ENCODE measurements at places on chromosomes 3 and 15.
A peak's percentile ranks its signal among the peaks of the same experiment; 100 is the strongest.

GRCh38 chr15:72599855-72600464, 54.5 kb upstream of the GOLGA6B start:
- peak; percentile 6 for DNase-seq

GRCh38 chr15:57541805-57542504, 49.7 kb upstream of the MYZAP start:
- DNase-seq, result peak; percentile 24

- no peak for DNase-seq
Measured at GRCh38 chr15:88990185-88990679, 77.1 kb upstream of the MFGE8 start.

GRCh38 chr15:81274255-81274654, 49.7 kb downstream of the STARD5 start:
- no peak for DNase-seq

GRCh38 chr3:113404637-113405036, 36.7 kb downstream of the CFAP44 start:
- no peak for DNase-seq

DNA sequence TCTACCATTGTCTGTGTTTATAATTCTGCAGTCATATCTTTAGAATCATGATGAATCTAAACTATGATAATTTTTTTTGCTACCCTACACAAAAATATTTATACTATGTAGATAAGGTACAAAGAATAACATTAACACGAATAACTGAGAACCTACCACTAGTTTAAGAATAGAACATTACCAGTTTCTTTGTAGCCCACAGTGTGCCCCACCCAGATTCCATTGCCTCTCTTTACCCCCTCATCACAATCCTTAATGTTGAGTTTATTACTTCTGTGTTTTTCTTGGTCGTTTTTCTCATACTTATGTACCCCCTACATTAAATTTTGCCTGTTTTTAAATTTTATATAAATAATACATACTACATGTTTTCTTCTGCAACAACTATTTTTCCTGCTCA, 140.5 kb downstream of the BBX start:
- no peak for DNase-seq

GRCh38 chr15:60573936-60574335, 95.0 kb upstream of the ICE2 start:
- no peak for DNase-seq

GRCh38 chr3:150227839-150228238, 180.3 kb upstream of the TSC22D2 start:
- DNase-seq, result peak; percentile 43

GRCh38 chr3:134794950-134795745, at the start of gene EPHB1:
Gene EPHB1 (plus strand): TSS chr3:134795260.
- peak; percentile 53 for DNase-seq

- no peak for DNase-seq
Measured at GRCh38 chr3:150439657-150440056, 31.6 kb downstream of the TSC22D2 start.

- DNase-seq, result no peak
Measured at GRCh38 chr3:55604402-55604801, 117.3 kb upstream of the WNT5A start.

DNA sequence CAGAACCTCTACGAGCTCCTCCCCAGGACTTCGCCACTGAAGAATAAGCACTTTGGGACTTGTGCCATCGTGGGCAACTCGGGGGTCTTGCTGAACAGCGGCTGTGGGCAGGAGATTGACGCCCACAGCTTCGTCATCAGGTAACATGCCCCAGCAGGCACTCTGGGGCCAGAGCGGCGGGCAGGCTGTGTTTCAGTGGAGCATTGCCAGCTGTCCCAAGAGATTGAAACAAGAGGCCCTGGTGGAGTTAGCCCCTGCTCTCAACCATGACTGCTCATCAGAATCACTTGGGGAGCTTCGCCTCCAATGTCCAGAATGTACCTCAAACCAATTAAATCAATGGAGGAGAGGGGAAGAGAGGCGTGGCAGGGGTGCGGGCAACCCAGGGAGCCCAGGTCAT, 44.8 kb downstream of the ST8SIA2 start:
- no peak for DNase-seq

DNA sequence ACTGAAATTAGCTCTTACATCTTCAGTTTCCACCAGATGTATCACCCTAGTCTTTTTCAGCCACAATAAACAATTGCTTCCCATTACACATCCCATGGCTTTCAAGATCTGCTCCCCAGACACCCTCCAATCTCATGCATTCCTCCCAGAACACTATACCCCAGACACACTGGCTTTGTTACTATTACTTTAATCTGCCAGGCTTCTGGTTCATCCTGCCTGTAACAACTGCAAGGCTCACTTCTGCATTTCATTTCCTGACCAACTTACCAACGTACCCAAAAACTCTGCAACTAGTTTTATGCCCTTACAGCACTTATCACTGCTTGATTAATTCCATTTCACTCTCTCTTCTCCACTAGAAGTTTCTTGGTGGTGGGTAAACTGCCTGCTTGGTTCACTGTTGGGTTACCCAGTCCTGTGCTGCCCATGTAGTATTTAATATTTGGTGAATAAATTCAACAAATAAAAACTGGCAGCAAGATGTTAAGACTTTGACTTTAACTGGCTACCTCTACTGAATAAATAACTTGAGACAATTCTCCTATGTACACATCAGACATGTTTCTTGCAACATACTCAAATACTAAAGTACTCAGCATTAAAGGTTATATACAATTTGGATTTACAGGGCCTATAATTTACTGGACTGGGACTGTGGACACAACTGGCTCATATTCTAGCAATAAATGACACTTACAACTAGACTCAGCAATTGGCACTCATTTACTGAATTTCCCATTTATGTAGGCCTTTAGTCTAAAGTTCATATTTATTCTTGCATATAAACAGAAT, 2.7 kb downstream of the RPL22L1 start:
- peak; percentile 48 for DNase-seq

GRCh38 chr3:113186566-113186965, 24.8 kb upstream of the BOC start:
- no peak for DNase-seq

DNA sequence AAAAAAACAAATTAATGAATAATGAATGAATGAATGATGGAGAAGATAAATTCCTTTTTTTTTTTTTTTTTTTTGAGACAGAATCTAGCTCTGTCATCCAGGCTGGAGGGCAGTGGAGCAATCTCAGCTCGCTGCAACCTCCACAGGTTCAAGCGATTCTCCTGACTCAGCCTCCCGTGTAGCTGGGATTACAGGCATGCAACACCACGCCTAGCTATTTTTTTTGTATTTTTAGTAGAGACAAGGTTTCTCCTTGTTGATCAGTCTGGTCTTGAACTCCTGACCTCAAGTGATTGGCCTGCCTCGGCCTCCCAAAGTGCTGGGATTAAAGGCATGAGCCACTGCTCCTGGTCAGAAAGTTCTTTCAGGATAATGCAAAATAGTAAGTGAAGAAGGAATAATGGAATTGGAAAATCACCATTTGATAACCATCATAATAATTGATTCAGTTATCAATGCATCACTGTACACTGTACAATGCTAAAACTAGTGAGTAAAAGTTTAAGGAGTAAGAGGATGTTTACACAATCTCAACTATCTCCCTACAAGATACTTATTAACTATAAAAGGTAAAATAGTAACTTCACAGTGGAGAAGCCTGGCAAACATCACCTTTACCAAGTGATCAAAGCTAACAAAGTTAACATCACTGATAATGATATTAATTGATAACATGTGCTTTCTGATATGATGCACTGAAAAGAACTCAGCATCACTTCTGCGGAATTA, 12.3 kb upstream of the INO80 start:
- DNase-seq, result no peak

- no peak for DNase-seq
Measured at GRCh38 chr3:46942076-46942475, 34.5 kb downstream of the CCDC12 start.

GRCh38 chr3:142459096-142459495, 11.3 kb upstream of the XRN1 start:
- DNase-seq, result no peak

DNA sequence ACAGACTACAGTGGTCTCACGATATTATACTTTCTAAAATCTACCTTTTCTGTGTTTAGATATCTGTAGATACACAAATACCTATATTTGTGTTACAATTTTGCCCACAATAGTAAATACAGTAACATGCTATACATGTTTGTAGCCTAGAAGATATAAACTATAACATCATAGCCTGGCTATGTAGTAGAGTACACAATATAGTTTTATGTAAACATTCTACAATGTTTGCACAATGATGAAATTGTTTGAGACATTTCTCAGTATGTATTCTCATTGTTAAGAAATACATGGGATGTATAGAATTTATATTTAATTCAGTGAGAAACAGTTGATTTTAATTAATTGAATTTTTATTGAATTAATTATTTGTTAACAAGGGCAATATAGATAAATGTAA, 1367.0 kb downstream of the OTOL1 start:
- DNase-seq, result no peak

GRCh38 chr15:69668963-69669362, 216.3 kb downstream of the RPLP1 start:
- peak; percentile 66 for DNase-seq

- DNase-seq, result no peak
Measured at GRCh38 chr3:138678086-138678485, 69.5 kb downstream of the FAIM start.

DNA sequence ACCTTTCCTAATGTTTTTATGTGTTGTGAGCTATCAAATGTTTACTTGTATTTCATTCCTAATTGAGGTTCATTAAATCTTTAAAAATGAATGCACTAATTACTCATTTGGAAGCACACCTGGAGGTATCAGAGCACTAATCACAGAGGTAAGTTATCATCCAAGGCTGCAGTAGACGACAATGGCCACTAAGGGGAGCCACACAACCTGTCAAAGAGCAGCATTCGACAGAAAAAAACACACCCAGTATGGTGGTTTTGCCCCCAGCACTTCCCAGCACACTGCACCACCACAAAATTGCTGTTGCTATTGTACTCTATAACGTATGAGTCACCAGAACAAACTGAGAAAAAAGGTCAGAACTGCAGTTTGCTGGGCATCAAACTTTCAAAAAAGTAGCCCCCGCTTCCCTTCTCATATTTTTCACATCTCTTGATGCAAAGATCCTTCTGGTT, 205.9 kb upstream of the IGF1R start:
- peak; percentile 30 for DNase-seq

DNA sequence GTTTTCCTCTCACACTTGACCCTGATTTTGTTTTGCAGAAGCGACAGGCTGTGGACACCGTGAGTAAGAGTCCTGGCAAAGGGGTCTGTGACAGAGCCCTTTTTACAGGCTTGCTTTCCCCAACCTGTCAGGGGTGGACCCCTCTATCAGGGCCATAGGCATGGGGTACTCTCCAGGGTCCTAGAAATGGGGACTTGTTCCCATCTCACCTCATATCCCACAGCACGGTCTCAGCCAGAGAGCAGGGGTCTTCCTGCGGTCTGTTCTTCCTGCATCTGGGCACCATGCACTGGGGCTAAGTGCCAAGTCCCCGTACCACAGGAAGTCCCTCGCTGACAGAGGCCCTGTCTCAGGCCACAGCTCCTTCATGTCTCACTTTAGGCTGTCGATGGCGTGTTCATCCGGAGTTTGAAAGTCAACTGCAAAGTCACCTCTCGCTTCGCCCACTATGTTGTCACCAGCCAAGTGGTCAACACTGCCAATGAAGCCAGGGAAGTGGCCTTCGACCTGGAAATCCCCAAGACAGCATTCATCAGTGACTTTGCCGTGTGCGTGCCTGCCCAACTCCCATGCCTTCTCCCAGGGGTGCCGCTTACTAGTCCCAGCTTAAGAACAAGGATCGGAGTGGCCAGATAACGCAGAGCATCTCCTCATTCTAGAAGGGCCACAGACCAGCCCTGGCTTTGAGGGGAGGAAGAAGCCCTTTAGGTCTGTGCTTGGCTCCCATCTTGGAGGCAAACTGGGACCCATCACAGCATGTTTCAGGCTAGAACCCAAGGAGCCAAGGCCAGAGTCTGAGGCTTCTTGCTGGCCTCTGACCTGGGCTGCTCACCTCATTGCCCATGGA, 783 bp downstream of the ITIH1 start:
- peak; percentile 44 for DNase-seq

- peak; percentile 46 for DNase-seq
Measured at GRCh38 chr15:70741677-70742293, 21.6 kb downstream of the UACA start.

GRCh38 chr3:158489181-158489580, 81.8 kb upstream of the MLF1 start:
- DNase-seq, result no peak

DNA sequence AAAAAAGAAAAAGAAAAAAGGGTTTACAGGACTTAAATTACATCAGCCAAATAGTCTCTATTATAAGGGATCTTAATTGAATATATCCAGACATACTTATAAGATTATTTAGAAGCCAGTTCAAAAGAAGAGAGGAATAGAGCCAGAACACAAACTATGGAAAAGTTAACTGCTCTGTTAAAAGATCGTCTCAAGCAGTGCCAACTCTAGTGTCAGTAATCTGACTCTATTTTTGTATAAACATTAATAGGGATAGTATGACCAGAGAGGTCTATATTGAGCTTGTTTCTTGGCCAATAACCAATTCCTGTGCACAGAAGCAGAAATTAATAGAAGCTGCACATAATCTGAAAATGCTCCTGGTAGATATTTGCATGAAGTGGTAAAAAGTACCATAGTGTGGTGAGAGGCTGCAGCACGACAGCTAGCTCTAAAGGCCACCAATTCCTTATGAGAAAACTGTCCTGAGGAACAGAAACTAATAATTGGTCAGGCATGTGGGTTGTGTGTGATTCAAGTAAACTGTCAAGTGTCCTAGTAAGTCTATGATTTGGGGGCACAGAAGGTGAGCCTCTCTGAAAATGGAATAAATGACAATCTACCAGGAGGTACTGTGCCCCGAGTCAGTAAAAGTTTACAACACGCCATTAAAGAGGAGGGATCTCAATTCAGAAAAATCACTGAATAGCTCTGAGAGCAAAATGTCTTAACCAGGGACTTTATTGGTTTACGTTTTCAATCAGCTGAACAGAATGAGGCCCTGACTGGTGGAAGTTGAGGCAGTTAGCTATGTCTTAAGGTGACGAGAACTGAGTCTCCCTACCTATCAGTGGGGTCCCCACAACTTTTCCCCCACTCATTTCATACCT, 51.5 kb upstream of the NANOGP8 start:
- DNase-seq, result no peak

DNA sequence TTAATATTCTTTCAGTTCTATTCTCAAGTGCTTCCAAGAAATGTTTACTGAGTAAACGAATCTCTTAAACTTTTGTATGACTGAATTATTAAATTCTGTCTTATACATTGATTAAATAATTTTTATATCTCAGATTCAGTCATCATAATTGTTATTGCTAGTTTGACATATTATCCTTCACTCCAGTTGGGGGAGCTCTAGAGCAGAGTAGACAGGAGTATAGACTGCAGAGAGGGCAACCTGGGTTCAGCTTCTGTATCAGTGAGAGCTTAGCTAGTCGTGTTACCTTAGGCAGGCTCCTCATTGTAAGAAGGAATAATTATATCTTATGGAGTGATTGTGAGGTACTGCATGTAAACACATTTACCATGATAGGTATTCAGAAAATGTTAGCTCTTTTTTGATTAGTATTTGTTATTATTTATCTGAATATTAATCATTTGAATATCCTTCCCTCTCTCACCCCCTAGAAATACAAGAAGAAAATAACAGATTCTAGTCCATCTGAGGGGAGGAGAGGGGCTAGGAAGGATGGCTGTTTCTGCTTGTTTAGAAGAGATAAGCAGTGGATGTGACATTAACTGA, 31.0 kb upstream of the ZCWPW2 start:
- DNase-seq, result peak; percentile 46

Data from CD14-positive monocyte (primary cell).